HuH-7.5 (cell line): ENCODE measurements at places on chromosomes 1 and 21.

DNA sequence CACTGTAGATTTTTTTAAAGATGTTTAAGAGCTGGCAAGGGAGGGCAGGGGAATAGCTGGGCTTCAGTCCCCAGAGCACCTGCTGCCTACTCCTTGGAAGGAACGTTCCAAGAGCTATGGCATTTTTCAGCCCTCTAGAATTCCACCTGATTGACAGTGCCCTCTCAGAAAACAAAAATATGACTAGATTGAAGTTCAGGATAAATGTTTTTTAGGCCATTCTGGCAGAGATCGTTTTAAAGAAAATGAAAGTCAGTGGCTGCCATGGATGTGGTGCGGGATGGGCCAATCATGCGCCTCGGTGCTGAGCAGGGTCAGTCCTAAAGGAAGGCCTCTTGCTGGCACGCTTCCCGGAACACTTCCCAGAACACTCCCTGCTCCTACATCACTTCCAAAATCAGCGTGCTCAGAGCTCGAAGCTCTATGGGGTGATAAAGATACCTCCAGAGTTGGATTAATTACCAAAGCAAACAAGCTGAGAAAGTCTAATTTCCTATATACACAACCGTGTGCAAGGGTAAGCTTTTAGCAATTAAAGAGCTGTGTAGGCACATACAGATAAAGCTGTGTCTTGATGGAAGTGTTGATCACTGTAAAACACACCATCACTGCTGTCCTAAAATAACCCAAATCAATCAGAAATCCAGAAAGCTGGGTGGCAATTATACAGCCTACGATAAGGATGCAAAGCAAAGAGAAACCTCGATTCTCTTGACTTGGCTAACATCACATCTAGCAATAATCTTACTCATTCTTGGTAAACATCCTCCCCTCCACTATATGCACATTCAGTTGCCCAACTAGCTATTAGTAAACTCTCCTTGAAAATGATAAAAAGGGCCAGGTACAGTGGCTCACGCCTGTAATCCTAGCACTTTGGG lies 34.6 kb downstream of the TGFBR3 start:
- no peak for DNase-seq

GRCh38 chr1:157163273-157164127 lies 25.3 kb upstream of the ETV3 start:
- peak; percentile 70 for DNase-seq

- DNase-seq = peak; percentile 39
These were observed 1.8 kb downstream of the OTUD7B start for GRCh38 chr1:150008699-150009098.

DNA sequence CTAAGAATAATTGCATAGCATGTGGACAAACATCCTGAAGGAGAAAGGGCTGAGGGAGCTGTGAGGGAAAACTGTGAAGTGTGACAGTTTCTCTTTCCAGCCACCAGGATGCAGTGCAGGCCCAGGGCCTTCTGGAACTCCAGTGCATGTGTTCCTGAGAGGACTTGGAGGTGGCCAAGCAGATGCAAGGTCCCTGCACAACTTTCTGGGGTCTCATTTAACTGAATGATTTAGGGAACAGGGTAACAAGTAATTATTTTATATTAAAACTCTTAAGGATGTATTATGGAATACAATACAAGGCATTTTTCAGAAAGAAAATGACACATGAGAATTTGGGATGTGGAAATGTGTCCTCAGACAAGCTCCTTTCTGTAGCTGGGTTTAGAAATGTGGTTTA lies 61.2 kb upstream of the MCOLN3 start:
- DNase-seq = peak; percentile 55

DNA sequence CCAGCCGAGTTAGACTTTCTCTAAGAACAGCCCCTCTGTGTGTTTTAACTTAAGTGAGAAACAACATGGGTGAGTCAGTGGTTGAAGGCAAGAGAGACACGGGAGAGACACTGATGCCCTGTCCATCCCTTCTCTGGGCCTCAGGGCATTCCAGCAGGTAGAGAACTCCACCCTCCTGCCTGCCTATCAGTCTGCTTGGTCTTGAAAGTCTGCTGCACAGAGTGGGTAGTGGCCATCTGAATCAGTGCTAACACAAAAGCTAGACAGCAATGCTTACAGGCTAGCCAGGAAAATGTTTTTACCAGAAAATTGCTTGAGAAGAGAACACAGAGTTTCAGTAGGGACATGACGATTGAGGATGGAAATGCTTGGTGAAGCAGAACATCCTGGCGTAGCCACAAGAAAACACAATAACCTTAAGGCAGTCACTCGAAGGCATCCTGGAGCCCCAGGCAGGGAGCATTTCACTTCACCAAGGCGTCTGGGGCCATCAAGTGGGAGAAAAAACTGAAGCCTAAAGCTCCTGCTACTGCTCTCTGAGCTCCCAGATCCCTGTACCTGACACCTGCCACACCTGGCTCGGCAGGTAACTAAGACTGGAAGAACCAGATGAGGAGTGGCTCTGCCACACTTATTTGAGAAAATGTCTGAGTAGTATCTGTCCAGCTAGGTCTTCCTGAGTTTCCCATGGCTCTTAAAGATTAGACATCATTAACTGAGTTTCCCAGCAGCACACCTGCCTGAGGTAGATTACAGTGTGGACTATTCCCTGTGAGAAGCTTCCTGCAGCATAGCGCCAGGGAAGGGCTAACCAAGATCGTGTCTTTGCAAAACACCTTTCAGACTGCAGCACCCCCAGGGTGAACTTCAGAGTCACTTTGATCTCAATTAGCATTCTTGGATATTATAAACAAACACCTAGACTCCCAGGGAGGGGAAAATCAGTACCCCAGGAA lies 18.1 kb upstream of the LBR start:
- DNase-seq = no peak

DNA sequence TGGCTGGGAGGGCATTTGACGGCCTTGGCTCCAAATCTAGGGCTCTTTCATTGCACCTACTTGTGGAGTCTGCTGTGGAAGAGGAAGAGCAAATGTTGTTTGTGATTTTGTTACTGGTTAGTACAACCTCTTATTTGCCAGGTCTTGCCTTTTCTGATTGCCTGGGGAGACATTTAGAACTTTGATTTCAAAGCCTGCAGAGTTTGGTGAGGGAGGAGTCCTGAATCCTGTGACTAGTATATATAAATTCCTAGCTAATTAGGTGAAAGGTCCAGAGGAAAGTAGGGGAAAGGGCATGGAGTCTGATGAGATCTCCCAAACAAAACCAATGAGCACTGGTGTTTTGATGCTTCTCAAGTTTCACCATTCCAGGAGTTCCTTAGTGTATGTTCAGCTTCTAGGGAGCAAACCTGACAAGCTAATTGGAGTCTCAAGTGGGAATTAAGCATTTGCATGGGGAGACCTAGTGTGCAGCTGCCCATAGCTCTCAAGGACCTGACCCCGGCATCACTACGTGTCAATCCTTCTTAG lies 5.1 kb upstream of the HMGCS2 start:
- no peak for DNase-seq

GRCh38 chr1:8166406-8166805 lies 140.3 kb upstream of the ERRFI1 start:
- DNase-seq = no peak

DNA sequence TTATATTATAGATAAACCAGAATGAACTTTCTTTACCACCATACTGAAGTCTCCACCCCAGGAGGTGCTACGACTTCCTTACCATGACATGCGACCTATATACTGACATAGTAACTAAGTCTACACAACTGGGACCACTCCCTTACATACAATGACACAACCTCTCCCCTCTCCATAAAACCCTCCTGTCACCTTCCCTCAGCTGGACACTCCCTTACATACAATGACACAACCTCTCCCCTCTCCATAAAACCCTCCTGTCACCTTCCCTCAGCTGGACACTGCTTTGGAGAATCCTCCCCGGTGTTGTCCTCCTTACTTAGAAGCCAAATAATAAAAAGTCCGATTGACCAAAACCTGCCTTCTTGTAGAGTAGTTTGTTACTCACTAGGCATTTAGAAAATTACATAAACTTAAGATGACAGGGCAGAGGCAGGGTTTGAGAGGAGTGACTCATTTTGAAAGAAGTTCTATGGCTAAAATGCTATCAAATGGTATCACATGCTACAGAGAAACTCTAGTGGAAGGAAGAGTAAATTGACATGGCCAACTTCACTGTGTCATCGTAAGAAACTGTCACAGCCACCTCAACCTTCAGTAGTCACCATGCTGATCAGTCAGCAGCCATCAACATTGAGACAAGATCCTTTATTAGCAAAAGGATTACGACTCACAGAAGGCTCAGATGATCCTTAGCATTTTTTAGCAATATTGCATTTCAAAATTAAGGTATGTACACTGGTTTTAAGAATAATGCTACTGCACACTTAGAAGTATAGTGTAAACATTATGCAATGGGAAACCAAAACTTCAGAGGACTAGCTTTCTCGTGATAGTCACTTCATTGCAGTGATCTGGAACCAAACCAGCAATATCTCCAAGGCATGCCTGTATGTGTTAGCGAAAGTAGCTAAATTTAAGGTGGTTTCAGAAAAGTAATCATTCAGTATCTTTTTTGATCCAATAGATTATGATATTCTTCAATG lies 56.4 kb downstream of the AHCTF1 start:
- no peak for DNase-seq

- no peak for DNase-seq
These were observed 59.8 kb upstream of the ETV3 start for GRCh38 chr1:157197906-157198435.

DNA sequence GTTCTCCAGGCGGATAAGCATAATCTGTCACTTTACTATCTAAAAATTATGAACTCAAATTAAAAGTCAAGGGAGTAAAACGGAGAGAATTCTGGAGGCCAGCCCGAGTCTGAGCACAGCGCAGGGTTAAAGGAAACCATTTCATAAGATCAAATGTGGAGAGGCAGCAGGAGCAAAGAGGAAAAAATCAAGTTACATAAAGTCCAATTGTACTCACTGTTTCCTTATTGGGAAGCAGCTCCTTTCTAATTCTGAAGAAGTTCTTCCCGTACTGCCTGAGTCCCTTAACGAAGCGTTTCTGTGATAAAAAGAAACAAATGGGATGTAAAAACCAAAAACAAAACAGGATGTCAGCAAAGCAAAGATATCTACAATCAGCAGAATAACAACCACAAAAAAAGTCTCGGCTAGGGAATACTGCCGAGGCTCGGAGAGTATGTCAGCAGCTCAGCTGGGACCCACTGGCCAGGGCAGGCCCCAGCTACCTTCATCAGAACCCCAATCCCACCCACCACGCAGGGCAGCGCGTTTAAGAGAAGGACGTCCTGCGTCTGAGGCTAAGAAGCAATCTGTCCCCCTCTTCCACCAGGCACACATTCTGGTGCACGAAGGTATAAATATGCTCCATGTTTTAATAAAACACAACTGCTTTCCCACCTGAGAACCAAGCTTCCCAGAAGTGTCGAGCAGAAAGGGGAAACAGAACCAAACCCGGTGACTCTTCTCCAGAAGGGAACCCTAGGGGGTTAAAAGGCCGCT lies 104.8 kb downstream of the SLC45A1 start:
- no peak for DNase-seq

DNA sequence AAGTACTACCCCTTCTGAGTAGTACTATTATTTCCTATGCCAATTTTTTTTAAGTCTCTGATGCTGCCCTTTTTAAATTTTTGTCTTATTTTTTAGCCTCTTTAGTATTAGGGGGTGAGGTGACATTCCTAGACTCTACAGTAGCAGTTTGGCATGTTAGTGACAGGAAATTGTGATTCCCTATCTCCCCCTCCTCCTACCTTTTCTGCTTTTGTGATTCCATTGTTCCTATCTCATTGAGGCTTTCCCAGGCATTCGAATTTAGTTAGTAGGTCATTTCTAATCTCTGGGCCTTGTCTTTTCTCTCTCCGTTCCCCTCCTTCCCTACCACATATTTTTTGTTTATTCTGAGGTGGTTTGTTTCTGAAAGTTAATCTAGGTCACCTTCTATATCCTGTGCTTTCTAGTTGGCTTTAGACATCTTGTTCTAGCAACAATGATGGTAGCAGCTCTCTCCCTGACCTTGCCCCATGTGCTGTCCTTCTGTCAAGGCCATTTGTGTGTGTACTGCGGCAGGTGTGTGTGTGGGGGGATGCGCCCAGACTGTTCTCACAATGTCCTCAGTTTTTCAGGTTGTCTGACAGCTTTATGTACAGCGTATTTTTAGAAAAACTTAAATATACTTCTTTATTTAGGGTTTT lies 21.5 kb downstream of the SEMA6C start:
- peak; percentile 4 for DNase-seq

- DNase-seq = no peak
These were observed 40.1 kb downstream of the PTAFR start for GRCh38 chr1:28136169-28136921.

DNA sequence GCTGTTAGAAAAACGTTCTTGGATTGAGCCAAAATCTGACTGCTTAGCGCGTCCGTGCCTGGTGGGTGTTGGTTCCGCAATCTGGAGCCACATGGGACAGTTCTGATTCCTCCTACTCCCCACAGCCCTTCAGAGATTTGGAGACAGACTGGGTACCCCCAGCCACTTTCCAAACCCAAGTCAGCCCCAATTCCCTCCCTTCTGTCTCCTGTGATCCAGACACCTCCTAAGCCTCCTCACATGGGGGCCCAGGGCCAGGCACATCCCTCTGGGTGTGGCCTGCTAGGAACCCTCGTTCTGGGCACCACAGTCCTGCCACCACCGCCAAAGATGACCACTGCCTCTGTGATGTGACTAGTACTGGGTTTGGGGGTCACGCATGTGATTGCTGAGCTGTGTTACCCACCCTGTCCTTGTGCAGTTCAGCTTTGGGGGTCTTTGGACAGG lies 4.8 kb downstream of the PLA2G5 start:
- no peak for DNase-seq

GRCh38 chr21:38861989-38862683 lies 56.4 kb downstream of the ETS2 start:
- no peak for DNase-seq

- no peak for DNase-seq
These were observed 16.8 kb downstream of the SH3BP5L start for GRCh38 chr1:248808876-248809275.

GRCh38 chr1:14606632-14607031 lies 8.1 kb downstream of the KAZN start:
- DNase-seq = no peak

GRCh38 chr1:8540261-8540941 lies 222.5 kb downstream of the SLC45A1 start:
- DNase-seq = no peak

GRCh38 chr1:119898981-119899720 lies 2.8 kb upstream of the ADAM30 start:
- DNase-seq = no peak

- DNase-seq = no peak
These were observed 37.2 kb upstream of the SLC9A1 start for GRCh38 chr1:27192039-27192529.

DNA sequence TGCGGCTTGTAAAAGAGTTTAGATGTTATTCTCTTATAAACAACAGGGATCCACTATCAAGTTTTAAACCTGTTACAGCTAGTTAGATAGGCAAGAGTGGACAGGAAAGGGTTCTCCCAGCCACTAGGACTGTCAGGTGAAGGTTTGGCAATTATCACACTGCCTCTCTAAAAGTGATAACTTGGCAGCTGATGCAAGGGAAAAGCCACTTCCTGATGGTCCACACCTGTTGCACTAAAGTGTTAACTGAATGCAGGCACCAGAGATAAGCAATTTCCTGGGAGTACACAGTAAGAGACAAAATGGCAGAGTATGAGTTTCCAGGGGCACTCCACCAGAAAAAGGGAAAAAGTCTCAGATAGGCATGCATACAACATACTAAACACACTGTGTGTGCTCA lies 99.4 kb downstream of the VAV3 start:
- DNase-seq = no peak

GRCh38 chr1:5745800-5746610 lies 246.2 kb downstream of the NPHP4 start:
- DNase-seq = peak; percentile 89
